Pancreas (tissue), 10 donors: ENCODE measurements at places on chromosomes 4 and X. TPM values are rescaled to one million over a fixed set of nuclear protein-coding genes. Genes with fewer than 3 reads are reported as not detected.

DNA sequence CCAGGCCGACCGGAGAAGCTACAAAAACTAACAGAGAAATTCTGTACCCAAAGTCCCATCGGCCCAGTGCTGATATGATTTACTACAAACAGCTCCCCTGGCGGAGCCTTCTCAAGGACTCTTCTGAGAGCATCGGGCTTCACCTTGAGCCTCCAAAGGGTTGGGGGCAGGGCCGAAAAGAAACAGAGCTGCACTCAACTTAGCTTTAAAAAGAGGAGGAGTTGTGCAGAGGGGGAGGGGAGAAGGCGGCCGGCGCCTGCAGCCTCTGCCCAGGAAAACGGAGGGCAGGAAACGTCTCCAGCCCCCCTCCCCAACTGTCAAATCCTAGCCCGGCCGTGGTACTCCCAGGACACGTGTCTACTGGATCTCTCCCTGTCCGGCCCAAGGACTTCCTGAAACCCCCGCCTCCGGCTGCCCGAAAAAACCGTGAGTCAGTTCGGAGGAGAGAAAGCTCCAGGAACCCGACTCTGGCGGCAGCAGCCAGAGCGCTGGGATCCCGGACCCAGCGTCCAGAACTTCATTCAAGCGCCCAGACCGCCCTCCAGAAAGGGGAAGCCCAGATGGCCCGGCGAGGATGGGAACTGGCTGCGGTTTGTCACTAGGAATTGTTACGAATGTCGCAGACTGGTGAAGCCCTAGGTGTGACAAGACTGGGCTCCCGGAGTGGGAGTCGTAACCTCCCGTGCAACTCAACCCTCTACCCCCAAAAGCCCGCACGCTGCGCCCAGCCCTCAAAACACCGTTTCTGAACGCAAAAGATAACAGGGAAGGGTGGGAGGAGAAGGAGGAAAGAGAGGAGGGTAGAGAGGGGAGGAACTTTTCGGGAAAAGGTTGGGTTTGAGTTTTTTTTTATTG, 973 bp downstream of the ADAMTS3 start:
- no peaks in the 10 kb centered on the region for H3K27me3 ChIP-seq
- peak overlapping the region; percentile 61 for H3K4me3 ChIP-seq
- no peak overlapping the region for H3K27ac ChIP-seq

GCNA gene
- total RNA-seq, result 0.90 TPM

MAGEA12 gene
- not detected for total RNA-seq

- no peaks in the 10 kb centered on the region for H3K36me3 ChIP-seq
- H3K4me1 ChIP-seq, result no peaks in the 10 kb centered on the region
- no peak overlapping the region for H3K4me3 ChIP-seq
- DNase-seq, result no peak
- no peak overlapping the region for H3K27ac ChIP-seq
These were observed 7.1 kb downstream of the PRAF2 start for GRCh38 chrX:49066690-49067089.

NAT8L gene
- total RNA-seq, result 3.0 TPM

- no peaks in the 10 kb centered on the region for H3K4me1 ChIP-seq
- no peaks in the 10 kb centered on the region for H3K27me3 ChIP-seq
- H3K4me3 ChIP-seq, result no peak overlapping the region
- no peak for DNase-seq
- H3K36me3 ChIP-seq, result no peaks in the 10 kb centered on the region
These were observed 27.7 kb upstream of the FGF2 start for GRCh38 chr4:122798917-122799316.

ADAMTS3 gene
- 0.19 TPM for total RNA-seq

CDKL2 gene
- 0.83 TPM for total RNA-seq

- H3K4me3 ChIP-seq, result no peak overlapping the region
- no peaks in the 10 kb centered on the region for H3K27me3 ChIP-seq
- H3K36me3 ChIP-seq, result no peaks in the 10 kb centered on the region
- no peaks in the 10 kb centered on the region for H3K4me1 ChIP-seq
- DNase-seq, result no peak
- no peak overlapping the region for H3K27ac ChIP-seq
These were observed 327.4 kb downstream of the KCTD8 start for GRCh38 chr4:44121210-44121609.

GRCh38 chr4:38230121-38230801, 270.1 kb downstream of the PTTG2 start:
- H3K4me1 ChIP-seq, result peaks cover 6% of the 10 kb centered on the region
- H3K27me3 ChIP-seq, result no peaks in the 10 kb centered on the region
- DNase-seq, result no peak
- H3K27ac ChIP-seq, result peak overlapping the region; percentile 44
- H3K36me3 ChIP-seq, result no peaks in the 10 kb centered on the region

LETM1 gene
- total RNA-seq, result 19.6 TPM

HSD17B13 gene
- 0.28 TPM for total RNA-seq

- DNase-seq, result no peak
- no peak overlapping the region for H3K27ac ChIP-seq
- H3K27me3 ChIP-seq, result no peaks in the 10 kb centered on the region
These were observed 857.9 kb upstream of the HTR2C start for GRCh38 chrX:113726009-113726408.

DNA sequence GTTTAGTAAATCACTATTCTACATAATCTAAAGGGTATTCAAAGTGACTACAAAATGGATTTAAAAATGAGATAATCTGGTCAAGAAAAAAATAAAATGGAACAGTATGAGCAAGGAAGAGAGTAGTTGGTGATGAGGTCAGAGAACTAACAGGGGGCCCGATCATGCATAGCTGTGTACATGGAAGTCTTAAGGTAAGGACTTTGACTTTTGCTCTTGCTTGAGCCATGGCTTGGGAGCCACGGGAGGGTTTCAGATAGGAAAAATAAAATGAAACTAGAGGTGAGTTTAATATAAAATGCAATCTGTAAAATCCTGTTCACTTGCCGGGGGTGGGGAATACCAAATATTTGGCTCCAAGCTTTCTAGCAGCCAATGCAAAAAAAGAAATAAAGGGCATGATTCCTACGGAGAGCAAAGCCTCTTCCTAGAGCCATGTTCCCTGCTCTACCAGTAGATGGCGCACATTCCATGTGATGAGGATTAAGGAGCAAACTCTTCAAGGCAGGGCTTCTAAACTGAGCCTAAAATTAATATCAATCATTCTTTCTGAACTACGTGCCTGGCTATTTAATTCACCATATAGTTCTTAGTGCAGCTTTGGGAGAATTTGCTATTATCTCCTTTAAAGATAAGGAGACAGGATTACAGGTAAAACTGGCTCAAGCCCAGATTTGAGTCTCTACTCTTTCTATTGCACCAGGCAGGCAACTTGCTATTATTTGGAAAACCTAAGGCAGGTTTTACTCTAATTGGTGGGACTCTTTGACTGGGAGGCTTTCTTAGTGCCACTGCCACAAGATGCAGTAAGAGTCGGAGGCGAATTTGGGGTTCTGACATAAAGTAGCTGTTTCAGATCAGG, 6.8 kb upstream of the CLCN5 start:
- no peaks in the 10 kb centered on the region for H3K27me3 ChIP-seq
- DNase-seq, result no peak
- H3K36me3 ChIP-seq, result no peaks in the 10 kb centered on the region
- no peak overlapping the region for H3K27ac ChIP-seq
- no peaks in the 10 kb centered on the region for H3K4me1 ChIP-seq
- no peak overlapping the region for H3K4me3 ChIP-seq

GRCh38 chr4:153486281-153487151, 20.4 kb downstream of the TMEM131L start:
- DNase-seq, result no peak
- no peaks in the 10 kb centered on the region for H3K27me3 ChIP-seq
- H3K4me3 ChIP-seq, result no peak overlapping the region
- H3K4me1 ChIP-seq, result peaks cover 18% of the 10 kb centered on the region
- no peaks in the 10 kb centered on the region for H3K36me3 ChIP-seq

GRCh38 chrX:118189628-118190027, 73.0 kb upstream of the KLHL13 start:
- peak; percentile 35 for DNase-seq
- H3K4me3 ChIP-seq, result no peak overlapping the region
- peak overlapping the region; percentile 39 for H3K27ac ChIP-seq
- no peaks in the 10 kb centered on the region for H3K27me3 ChIP-seq
- H3K36me3 ChIP-seq, result no peaks in the 10 kb centered on the region
